ENCODE measurements at places on chromosomes 11 and 22. TPM values are rescaled to one million over a fixed set of nuclear protein-coding genes. Genes with fewer than 3 reads are reported as not detected.

DNA sequence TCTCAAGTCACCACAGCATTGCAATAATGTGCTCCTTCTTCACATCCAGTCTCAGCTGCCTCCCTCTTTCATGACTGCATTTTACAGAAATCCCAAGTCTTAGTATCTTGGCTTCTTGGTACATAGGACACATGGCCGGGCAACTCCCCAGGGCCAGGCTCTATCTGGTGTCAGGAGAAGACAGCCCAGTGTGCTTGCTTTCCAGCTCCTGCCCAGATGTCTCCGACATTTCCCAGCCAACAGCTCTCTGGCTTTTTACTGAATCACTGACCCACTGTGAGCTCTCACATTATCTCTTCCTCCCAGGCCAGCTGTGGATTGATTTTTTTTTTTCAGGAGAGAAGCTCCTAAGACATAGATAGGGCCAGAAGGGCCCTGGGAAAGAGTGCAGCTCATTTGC is 346.0 kb upstream of the C11orf87 start:
- no peak for DNase-seq

DNA sequence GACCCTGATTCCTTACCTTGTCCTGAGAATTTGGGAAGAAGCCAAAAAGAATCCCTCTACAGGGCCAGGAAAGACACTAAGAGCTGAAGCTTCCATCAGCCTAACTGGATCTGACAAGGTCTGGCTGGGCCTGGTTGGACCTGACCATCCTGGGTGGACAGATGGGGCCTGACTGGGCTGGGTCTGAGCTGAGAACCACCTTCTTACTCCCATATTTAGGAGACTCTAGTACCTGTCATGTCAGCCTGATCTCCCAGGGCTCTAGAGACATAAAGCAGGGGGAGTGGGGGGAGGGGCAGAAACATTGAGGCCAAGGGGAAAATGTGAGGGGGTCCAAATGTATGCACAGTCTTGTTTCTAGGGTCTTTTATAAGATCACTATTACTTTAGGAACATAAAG is 129.9 kb downstream of the BUD13 start:
- no peak for DNase-seq

DNA sequence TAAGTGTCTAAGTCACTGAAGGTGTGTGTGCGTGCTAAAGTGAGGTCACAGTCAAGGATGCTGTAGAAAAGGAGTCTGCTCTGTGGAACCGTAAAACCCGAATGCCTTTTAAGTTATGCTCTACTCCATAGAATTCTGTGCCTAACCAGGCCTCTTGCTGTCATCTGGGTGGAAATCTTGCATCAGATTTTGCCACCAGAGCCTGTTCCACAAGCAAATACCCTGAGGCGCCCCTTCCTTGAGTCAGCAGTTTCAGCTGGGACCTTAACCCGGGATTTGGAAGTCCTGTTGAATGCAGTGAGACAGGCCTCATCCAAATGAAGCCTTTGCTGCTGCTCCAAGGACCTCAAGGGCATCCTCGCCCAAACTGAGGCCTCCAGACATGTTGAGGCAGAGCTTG is 109.8 kb downstream of the WNT11 start:
- no peak for DNase-seq

DNA sequence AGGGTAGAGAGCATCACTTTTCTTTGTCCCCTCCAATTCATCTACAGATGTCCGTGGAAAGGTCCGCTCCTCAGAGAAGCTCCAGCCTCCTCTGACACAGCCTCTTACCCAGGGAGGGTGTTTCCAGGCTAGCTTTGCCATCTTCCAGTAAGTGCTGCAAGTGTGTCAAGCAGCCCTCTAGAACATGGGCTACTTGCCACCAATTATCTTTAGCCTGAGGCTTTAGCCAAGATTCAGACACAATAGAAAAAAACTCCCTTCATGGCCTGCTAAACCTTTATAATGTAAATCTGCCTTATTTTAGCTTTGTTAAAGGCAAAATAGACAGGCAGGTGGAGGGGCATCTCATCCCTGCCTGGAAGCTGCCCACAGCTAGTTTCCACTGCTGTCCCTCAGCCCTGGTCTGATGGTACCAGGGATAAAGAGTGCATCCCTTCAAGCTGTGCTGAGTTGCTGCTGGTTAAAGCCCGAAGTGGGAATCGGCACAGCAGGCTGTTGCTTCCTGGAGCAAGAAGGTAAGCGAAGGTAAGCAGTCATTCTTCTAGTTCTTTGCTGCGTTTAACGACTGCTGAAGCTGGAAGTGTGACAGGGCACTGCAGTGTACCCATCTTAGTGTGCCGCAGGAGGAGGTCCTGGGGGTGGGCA is 190.1 kb upstream of the E2F8 start:
- no peak for DNase-seq

GRCh38 chr11:30487200-30487898 is 98.8 kb downstream of the MPPED2 start:
- DNase-seq, result no peak

- DNase-seq, result no peak
These were observed 540 bp downstream of the MS4A14 start for GRCh38 chr11:60396799-60397198.

DNA sequence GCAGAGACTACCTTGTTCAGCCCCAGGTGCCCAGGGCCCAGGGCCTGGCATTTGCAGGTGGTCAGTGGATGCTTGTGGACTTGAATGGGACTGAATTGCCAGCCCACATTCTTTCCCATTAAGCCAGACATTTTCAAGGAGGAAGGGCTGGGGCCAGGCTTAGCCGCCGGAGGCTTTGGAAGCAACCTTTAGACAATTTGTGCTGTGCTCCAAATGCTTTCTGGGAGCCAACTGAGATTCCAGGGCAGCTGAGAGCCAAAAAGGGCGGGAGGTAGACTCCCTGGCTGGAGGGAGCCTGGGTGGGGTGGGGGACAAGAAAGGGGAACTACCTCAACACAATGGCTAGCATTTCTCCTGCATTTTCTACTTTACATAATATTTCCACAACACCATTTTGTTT is 54.8 kb upstream of the TIMP3 start:
- DNase-seq, result no peak

DNA sequence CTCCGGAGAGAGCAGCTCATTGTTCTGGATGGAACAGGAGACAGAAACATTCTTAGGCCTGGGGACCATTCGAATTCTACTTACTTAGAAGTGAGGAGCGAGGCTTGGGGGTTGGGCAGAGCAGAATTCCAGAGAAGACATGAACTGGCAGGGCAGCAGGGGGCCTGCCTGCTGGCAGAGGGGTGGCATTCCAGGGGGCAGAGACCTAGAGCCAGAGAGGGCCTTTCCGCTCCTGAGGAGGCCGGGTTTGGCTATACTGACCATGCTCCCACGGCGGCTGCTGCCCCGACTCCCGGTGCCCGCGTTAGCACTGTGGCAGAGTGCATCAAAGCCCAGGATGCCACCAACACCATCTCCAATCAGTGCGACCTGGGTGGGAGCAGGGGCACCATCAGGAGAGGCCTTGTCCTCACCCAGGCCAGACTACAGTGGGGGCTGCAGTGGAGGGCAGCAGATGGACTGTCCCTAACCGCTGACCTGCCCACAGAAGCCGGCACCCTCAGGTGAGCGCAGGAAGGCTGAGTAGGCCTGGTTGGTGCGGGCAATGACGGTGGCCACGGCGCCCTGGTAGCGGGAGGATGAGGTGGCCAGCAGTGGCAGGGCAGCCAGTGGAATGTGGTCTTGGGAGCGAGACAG is 7.4 kb downstream of the PITPNM1 start:
- no peak for DNase-seq

DNA sequence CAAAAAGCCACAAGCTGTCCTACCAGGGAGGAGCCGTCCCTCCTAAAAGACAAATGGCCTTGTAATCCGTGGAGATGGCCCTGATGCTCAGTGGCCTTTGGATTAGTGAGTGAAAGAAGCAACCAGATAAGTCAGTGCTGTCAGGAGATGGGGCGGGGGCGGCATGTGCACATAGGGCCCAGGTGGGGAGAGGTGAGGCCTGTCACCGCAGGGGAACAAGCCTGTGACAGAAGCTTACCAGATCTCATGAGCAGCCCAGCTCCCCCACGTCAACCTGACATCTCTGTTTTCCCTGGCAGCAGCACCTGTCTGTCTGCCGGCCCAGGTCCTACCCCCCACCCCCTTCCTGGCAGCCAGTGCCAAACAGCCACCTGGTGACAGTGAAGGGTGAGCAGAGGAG is 162.6 kb downstream of the BUD13 start:
- DNase-seq, result no peak

DNA sequence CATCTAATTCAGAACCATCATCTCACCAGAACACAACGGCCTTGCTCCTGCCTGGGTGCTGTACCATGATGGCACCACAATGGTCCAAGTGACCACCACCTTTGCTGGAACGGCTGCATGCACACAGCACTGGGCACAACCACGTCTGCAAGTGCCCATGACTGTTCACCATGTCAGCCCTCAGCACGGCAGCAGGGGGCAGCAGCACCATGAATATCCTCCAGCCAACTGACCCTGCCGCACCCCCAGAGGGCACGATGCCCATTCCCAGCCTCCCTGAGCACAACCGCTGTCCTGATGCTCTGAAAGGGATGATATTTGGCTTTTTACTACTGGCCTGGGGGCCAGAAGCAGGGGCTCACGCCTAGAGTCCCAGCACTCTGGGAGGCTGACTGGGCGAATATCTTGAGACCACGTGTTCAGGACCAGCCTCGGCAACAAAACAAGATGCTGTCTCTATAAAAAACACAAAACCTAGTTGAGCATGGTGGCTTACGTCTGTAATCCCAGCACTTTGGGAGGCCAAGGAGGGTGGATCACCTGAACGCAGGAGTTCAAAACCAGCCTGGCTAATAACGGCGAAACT is 25.7 kb downstream of the DRD4 start:
- DNase-seq, result peak; percentile 70

GRCh38 chr11:78993802-78994430 is 419.3 kb upstream of the NARS2 start:
- no peak for DNase-seq

GRCh38 chr11:17739945-17740338 is 5.4 kb downstream of the KCNC1 start:
- DNase-seq, result no peak

GRCh38 chr22:42533638-42533977 is 14.0 kb upstream of the RRP7A start:
- no peak for DNase-seq

GRCh38 chr11:115049796-115050195 is 371.5 kb downstream of the NXPE2 start:
- no peak for DNase-seq

- peak; percentile 77 for DNase-seq
These were observed 2.8 kb downstream of the IL17RA start for GRCh38 chr22:17087498-17088131.

GRCh38 chr22:23834793-23835483 is 3.9 kb downstream of the DERL3 start:
- no peak for DNase-seq

DNA sequence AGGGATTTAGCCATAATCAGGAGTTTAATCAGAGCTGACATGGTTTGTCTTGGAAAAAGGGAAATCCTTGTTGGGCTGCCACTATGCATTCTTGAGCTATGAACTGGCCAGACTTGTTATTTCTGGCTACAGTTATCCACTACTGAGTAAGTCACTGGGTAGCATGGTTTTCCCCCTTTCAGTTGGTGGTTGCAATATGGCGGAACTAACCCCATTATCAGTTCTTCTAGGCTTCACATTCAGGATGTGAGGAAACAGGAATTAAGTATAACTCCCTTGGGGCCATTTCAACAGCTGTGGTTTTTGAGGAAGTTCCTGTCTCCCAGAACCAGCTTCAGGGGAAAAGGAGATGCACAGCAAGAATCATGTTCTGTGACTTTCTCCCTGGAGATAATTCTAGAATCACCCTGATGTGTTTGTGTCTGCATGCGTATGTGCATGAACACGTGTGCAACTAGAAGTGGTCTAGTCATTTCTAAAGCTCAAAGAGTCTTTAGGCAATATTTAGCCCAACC is 103.0 kb upstream of the CD44 start:
- DNase-seq, result no peak

- DNase-seq, result no peak
These were observed 39.5 kb upstream of the ST14 start for GRCh38 chr11:130120045-130120444.

GRCh38 chr11:72091292-72091691 is 10.6 kb downstream of the LRRC51 start:
- peak; percentile 82 for DNase-seq

DNA sequence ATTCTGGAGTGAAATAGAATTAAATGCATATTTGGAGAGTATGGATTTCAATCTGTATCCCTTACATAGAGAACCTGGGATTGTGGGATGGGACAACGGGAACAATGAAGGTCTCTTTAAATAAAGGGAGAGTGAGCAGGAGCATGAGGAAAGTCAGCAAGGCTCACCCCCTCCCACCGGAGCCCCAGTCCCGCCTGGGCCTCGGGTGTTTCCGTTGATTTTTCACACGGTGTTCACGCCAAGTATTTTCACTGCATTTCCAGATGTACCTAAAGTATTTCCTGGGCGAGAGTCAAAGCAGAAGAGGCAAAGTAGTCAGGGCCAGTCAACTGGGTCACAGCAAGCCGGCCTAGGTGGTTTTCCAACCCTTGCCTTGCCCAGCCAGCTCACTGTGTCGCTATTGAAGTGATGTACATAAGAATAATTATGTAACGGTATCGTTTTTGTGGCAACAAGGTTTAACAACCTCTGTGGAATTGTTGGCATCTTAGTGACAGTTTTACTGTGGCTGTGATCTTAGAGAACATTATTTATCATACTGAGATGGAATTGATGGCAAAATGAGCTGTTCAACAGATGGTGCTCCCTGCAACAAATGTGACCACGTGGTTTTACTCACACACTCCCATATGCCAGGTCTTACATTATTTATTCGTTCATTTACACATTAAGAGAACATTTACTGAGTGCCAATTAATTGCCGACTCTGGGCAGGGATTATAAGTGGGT is 177.3 kb downstream of the ADAMTS15 start:
- no peak for DNase-seq

DNA sequence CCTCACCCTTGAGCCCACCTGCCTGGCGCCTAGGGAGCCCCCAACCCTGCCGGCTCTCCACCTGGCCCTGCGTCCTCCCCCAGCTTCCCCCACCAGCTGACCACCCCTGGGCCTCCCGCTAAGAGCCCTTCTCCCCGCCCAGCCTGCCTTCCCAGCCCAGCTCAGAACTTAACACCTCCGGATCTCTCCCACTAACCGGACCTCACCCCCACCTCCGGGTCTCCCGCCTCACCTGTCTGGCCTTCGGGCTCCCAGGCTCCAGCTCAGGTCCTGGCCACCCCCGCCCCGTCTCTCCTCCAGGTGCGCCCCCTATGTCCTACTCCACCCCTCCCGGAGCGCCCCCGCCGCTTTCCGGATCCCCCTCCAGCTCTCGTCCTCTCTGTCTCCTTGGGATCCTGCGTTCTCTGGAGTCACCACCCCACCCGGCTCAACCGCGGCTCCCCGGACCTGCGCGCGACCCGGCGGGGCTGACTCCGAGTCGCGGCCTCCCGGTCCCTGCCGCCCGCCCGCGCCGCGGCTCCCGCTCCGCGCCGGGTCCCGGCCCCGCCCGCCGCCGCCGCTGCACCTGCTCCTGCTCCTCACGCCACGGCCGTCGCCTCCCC is at the start of gene KCNJ11:
TSS of gene KCNJ11 (minus strand) at position 51 of the 602 bp plus-strand sequence. CDS start 568 bp downstream, outside the sequence.
- no peak for DNase-seq

Gene SYT13
- not detected for total RNA-seq

Gene NXPE2
- not detected for total RNA-seq

Gene ARHGAP8
- total RNA-seq, result 3.2 TPM

Gene GANAB
- total RNA-seq, result 205 TPM

Gene GGTLC2
- total RNA-seq, result not detected

Gene TPBGL
- 0.20 TPM for total RNA-seq

Gene MMP27
- not detected for total RNA-seq

Gene MOGAT2
- not detected for total RNA-seq

Gene MYRF
- 0.97 TPM for total RNA-seq

Gene PPP1R14B
- 285 TPM for total RNA-seq

Gene MS4A4A
- total RNA-seq, result not detected

Gene OR51G1
- total RNA-seq, result not detected

Gene PKNOX2
- total RNA-seq, result not detected

Gene FJX1
- 2.1 TPM for total RNA-seq

Gene INS
- not detected for total RNA-seq

Gene SIDT2
- 16.6 TPM for total RNA-seq

Gene MS4A15
- not detected for total RNA-seq

All from activated CD8-positive, alpha-beta T cell treated with anti-CD3 and anti-CD28 coated beads for 36 hours (primary cell).